Pons (tissue), 1 donor: ENCODE measurements at places on chromosomes 16 and 17.

DNA sequence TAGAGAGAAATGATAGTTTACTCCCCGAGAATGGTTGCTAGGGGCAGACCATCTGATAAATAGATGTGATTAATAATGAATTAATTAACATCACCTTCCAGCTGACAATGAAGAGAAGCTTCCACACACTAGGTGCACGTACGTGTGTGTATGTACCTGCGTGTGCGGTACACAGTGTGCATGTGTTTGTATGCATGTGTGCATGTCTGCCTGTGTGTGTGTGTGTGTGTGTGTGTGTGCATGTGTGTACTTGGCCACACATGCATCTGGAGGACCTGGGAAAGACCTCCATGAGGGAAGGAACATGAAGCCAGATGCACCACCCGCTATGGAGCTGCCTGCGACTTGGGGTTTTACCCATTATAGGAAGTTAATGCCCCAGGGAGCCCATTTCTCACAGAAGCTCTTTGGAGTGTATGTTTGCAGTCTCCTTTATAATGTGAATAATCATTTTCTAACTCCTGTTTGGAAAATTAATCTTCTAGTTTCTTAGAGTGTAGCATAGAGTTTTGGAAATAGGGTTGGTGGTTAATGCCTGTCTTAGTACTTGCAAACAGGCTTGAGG is 229.1 kb downstream of the ENGASE start:
- DNase-seq, result no peak

GRCh38 chr16:56915336-56916119 is 16.4 kb upstream of the HERPUD1 start:
- DNase-seq, result no peak

DNA sequence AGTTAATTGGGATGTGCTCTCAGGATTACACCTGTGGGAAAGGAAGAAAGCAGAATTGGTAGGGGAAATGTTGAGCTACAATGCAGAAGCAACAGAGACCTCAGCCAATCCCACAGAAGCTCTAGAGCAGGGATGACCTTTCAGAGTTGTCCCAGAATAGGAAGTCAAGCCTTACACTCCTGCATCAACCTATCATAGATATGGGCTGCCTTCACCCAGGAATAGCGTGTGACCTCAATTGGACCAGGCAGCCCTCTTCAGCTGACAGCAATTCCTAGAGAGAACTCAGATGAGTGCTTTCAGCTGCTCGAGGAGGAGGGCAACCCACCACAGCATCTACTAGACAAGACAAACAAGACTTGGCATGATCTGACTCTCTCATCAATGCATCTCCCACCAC is 189.7 kb downstream of the TMEM132E start:
- no peak for DNase-seq

GRCh38 chr17:66087073-66087472 is 104.9 kb downstream of the CEP112 start:
- DNase-seq, result no peak

- DNase-seq, result no peak
Observed at GRCh38 chr16:30030011-30030685, 923 bp downstream of the TLCD3B start.

GRCh38 chr17:33113276-33113990 is 121.8 kb downstream of the SPACA3 start:
- no peak for DNase-seq

DNA sequence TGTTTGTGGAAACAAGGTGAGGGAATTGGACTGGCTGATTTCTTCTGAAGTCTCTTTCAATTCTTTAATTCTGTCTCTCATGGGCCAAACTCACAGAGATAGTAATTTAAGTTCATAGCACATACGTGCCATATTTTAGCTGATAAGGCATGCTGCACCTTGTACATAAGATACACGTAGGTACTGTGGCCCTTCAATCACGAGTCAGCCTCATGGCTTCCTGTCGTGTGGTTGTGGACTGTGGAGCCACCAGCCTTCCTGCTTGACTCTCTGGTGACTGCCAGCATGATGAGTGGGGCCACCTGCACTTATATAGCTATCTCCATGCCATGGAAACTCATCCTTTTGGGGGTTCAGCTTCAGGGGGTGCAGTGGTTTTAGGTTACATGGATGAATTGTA is 25.1 kb downstream of the KSR1 start:
- no peak for DNase-seq

GRCh38 chr17:28053725-28054124 is 11.2 kb downstream of the NLK start:
- no peak for DNase-seq

DNA sequence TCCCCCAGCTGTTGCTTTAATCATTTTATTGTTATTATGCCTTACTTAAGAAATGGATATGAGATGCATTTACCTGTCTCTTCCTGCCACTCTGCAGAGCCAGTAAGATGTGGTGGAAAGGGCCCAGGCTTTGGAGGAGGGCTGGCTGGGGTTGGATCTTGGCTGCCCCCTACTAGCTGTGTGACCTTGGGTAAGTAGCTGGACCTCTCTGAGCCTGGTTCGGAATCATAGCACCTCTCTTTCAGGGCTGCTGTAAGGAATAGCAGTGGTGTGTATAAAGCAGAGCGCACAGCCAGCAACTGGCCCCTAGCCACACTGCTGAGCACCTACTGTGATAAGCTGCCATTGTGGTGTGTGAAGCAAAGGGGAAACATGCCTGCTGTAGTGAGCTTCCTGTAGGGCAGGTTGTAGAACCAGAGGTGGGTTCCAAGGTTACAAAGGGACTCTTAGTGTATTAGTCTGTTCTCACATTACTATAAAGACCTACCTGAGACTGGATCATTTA is 23.9 kb downstream of the MAPT start:
- DNase-seq, result no peak

DNA sequence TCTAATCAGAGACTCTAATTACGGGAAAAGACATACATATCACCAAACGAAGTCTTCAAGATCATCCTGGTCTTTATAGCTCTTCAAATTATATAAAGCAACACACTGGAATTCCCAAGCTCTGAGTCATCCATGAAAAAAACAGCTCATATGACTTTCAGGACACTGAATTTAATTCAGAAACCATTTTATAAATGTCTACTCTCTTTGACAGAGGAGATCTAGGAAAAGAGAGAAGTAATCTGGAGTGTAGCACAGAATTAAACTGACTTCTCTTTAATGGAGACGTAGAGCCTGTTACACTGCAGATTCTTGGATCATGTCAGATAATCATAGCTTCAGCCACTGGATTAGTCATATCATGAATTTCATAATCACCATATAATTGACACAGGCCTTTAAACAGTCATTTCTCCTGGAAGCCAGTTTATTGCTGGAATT is 86.8 kb upstream of the WSB1 start:
- no peak for DNase-seq

DNA sequence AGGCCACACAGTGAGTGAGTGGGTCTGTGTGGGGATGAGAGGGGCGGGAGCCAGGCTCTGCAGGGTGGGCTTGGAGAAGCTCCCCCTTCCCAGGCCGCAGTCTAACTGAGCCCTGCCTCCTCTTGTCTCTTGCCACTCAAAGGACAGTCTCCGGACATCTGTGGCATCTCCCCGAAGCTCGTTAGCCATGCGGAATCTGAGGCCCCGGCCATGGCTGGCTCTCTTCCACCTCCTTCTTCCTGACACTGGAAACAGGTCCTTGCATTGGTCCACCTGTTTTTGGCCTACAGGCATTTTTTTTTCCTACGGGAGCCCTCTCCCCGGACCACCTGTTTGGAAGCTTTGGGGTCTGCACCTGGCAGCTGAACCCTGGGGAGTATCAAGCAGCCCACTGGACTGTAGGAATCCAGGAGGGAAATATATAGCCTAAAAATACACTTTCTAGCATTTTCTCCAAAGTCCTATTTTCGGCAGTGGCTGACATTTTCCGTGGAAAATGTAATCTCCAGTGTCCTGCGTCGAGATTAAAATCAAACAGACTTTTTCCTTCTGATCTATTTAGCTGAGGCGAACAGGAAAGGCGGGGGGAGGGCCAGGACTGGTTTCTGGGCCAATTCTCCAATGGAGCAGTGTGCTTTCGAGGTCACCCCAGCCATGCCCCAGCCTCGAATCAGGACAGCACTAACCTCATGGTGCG is 9.1 kb downstream of the ATP2A3 start:
- DNase-seq, result no peak

DNA sequence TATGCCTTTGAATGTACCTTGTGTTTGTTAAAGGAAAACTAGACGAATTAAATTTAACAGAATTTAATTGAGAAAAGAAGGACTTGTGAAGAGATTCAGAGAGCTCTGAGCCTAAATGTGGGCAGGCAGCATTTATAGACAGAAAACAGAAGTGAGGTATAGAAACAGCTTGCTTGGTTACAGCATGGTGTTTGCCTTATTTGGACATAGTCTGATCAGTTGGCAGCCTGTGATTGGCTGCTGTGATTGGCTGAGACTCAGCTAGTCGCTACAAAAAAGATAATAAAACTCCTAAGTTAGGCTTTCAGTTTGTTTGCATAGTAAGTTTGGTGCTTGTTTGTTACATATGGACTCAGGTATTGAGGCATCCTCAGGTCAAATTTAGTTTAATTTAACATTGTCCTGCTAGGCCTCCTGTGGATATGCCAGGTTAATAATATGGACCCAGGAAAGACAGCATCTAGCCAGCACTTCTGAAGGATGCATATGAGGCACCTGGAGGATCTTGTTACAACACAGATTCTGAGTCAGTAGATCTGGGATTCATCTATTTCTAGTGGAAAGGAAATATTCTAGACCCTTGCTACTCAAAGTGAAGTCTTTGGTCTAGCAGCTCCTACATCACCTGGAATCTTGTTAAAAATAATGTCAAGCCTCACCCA is 43.4 kb downstream of the SLFN5 start:
- no peak for DNase-seq

DNA sequence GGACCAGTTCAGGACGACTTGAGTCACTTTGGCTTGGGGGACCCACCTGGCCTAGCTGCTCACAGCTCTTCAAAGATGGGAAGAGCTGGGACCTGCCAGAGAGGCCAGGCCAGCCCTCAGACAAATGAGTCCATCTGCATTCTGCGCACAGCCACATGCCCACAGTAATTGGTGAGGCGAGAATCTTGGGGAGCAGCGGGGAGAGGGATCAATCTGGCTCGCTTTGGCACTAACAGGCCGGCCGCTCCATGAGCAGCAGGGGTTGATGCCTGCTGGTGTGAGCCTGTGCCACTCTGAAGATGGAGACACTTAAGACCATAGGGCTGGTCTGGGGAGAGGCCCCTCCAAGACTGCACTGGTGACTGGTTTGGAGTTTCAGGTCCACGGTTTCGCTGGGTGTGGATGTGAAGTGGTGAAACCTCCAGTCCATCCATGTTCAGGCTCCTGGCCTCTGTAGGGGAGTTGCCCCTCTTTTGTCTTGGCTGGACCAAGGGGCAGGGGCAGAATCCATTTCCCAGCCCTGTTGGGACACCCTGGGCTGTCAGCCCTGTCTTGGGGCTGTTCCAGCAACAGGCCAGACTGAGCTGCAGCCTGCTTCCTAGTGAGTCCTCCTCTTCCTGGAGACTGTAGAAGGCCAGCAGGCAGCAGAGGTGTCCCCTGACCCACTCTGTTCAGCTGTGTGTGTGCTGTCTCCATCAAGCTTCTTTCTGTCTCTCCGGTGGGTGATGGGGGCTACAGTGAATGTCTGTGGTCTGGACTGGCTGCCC is 7.3 kb downstream of the CTRL start:
- no peak for DNase-seq

GRCh38 chr17:43733956-43734355 is 24.6 kb downstream of the SOST start:
- no peak for DNase-seq

DNA sequence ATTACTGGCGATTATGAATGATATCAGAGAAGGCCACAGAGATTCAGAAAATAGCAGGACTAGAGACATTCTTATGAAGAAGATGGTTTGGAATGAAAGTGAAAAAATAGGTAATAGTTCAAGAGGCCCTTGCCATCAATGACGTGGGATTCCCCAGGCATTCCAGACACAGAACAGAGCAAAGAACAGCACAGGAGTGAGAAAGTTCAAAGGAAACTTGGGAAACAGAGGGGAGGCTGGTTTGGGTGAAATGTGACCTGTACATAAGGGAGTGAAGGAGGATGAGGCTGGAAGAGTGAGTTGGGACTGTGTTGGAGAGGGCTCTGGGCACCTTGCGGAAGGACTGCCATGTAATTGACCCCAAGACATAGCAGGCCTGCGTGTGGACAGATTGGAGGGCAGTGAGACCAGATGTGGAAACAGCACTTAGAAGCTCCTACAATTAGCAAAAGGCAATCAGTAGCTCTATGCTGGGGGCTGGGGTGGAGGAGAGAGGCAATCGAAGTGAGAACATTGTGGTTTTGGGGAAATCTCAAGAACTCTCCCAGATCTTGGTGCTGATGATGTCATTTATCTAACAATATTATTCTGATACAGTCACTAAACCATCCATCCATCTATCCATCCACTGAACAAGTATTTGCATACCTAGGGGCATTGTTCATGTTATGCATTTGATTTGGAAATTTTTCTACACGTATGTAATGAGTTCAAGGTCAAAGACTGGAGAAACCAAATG is 365.3 kb upstream of the ZFHX3 start:
- DNase-seq, result no peak

DNA sequence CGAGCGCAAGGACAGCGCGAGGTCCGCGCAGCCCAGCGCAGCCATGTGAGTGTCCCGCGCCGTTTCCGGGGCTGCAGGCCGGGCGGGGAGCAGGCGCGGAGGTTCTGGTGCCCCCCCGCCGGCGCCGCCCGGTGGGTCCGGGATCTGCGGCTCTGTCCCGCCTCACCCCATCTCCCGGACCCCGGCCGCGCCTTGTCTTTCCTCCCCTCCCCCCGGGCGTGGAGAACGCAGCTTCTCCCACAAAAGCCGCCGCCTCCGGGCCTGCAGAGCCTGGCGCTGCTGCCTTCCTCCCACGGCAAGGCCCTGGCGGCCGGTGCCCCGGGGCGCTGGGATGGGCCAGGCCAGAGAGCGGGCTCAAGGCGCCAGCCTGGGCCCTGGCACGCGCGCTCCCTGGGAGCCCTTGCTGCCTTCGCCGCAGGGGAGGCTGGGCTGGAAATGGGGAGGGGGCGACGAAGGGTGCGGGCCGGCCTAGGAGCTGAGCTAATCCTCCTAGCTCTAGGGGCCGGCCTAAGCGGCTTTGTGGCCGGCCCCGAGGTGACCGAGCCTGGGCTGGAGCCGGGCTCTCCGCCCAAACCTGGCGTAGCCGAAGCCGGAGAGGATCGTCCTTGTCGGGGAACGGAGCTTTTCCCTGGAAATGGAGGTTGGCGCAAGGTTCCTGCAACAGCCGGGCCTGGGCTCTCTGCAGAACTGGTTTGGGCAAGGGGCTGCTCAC is 397 bp downstream of the RIPOR1 start:
- DNase-seq, result no peak

DNA sequence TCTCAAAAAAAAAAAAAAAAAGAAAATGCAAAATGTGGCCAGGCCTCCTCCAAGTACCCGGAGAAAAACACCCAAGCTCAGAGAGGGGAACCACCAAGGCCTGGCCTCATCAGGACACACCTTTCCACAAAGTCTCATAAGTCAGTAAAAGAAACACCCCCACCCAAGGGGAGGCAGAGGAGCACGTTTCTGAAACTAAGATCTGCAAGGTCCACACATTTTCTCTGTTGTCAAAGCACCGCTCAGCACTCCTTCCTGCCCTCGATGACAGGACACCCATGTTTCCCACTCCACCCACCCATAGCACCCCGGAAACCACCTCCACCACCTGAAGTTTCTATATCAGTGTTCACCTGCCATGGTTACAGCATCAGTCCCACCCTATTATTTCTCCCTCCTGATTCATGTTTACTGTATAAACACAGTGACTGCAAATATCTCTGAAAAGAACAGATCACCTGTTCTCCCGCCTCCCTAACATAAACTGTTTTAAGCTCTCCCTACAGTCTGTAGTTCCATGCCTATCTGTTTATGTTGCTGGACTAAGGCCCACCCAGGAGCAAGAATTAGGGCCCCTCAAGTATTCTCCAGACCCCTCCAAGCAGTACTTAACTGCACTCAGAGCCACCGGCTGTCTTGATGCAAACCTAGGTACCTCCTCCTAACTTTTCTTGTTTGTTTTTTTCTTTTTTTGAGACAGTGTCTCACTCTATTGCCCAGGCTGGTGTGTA is 2.0 kb downstream of the CORO7 start:
- no peak for DNase-seq
